ENCODE measurements at places on chromosomes 5 and 9.

- DNase-seq = no peak
These were observed 1696.0 kb upstream of the CDH9 start for GRCh38 chr5:28734396-28734795.

- no peak for DNase-seq
These were observed 562.2 kb downstream of the HTR1A start for GRCh38 chr5:63400079-63400478.

- no peak for DNase-seq
These were observed 141.1 kb upstream of the LRRTM2 start for GRCh38 chr5:139016186-139016585.

GRCh38 chr9:89877051-89878002, 272.5 kb downstream of the GADD45G start:
- DNase-seq = no peak

- no peak for DNase-seq
These were observed 384.2 kb upstream of the RPS23 start for GRCh38 chr5:82662340-82662739.

DNA sequence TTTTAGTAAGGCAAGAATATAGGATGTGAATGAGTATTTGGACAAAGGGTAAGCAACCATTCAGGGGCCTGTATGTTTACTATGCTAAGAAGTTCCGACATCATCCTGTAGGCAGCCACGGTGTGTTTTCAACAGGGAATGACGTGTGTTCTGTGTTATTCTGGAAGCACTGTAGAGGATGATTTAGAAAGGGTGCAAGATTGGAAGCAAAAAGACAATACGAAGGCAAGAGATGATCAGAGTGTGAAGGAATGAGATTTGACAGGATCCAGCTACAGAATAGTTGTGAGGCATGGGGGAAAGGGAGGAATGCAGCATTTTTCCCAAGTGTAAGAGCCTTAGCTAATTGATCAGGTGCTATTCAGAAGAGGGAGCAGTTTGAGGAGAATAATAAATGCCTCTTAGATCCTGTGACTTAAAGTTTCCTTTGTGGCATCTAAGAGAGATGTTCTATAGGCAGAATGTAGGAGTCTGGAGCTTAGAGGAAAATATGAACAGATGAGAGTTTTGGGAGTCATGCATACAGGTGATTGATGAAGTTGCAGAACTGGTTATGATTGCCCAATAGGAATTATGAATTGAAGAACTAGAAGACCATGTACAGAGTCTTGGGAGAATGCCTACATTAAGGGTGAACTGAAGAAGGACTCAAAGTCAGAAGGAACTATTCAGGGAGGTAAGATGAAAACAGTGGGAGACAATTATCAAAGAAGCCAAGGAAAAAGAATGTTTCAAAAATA, 2.5 kb downstream of the SMC5 start:
- DNase-seq = no peak

DNA sequence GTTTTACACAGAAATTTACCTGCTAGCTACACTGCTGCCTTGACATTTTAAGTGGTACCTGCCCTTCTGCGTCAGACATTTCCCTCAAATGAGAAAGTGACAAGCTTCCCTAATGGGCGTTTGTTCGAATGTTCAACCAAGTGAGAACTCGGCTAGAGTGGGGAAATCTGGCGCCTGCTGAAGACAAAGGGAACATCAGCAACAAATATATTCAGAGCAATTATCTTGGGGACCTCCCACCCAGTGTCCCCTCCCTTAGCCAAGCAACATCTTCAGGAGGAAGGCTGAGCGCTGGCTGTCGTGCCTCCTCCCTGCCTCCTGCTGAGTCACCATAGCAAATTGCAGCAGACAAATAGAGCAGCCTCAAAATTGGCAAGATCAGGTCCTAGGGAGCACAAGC, 57.1 kb downstream of the MFAP3 start:
- DNase-seq = no peak

DNA sequence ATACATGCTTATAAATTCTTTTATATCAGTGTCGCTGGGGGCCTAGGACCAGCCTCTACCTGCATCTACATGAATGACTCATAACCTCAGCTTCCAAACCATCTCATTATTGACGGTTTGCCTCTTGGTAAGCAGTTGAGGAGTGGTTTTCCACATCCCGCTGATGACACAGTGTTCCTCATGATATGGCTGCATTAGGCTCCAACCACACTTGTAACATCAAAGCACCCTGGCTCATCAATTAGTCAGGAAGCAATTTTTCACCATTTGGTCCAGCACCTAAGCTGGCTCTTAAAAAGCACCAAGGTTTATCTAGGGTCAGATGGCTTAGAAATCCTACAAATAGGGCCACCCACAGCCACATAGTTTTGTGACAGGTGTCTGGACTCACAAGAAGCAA, 402.4 kb downstream of the ARHGEF28 start:
- no peak for DNase-seq

DNA sequence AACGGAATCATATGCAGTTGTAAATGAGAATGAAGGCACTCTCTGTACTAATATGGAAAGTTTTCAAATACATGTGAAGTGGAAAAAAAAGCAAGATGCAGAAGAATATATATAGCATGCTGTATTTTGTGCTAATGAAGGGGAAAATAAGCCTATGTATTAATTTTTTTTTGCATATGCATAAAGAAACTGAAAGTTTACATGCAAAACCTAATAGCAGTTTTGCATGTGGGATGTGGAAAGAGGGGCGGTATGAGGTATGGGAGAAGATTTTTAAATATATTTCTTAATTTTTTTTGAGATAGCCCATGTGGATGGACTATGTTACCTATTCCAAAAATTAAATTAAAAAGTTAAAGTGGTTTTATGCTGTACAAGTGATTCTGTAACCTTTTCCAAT, 83.7 kb upstream of the IL12B start:
- DNase-seq = no peak

GRCh38 chr5:167678481-167678880, 613.0 kb upstream of the WWC1 start:
- no peak for DNase-seq

DNA sequence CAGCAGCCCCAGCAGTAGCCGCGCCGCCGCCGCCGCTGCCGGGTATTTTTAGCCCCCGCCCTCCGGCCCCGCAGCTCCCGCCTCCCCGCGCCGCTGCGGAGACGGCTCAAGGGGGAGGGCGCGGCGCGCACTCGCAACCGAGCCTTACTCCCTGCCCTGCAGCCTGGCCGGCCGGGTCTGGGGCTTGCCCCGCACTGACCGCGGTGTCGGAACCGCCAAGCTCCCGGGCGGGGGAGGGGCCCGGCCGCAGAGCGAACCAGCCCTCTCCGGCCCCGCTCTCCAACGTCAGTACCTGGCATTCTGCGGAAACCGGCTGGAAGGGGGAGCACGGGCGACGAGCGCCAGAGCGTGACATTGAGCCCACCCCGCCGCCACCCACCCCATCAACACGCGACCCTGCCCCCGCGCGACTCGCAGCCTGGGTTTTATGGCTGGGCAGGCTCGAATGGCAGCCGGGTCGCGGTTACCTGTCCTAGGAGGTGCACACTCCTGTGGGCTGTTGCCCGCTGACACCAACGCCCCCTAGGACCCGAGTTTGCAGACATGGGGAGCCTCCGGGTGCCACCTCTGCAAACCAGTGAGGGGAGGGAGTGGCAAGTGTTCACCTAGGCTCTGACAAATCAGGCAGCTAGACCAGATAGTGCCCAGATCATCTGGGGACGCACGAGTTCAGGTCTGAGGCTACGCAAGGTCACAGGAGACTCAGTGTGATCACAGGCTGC, at the start of gene ACSL6:
TSS of gene ACSL6 (minus strand) at position 37 of the 722 bp plus-strand sequence. CDS start 105 bp downstream, outside the sequence.
- no peak for DNase-seq

- no peak for DNase-seq
These were observed 57.2 kb upstream of the CNOT6 start for GRCh38 chr5:180436936-180437335.

DNA sequence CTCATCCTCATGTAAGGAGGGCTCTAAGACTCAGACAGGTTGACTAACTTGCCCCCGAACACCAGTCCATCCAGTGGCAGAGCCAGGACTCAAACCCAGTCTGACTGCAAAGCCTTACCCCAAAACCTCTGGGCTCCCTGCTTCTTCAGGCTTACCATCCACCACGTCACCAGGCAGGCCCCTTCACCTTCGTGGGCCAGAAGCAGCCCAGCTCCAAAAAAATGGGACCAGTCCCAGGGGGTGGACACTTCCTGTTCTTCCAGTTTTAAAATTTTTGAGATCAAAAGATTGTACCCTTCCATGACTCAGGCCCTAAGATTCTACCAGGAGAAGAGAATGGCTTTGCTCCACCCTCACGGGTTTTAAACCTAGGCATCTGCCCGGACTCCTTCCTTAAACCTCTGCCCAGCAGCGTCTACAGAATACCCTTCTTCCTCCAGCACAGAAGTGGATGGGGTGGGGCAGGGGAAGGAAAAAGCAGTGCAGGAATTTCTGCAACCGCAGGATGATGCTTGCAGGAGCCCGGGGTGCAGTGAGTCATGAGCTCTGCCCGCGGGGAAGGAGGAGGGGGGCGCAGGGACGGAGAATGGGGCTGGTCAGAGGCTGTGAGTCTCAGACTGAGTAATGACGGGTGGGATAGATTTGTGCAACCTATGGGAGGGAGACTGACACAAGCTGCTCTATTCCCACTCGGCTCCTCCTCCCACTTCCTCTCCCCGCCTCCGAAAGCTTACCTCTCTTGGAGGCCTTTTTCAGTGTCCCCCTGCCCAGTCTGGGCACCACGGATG, 50.4 kb upstream of the STXBP1 start:
- no peak for DNase-seq

DNA sequence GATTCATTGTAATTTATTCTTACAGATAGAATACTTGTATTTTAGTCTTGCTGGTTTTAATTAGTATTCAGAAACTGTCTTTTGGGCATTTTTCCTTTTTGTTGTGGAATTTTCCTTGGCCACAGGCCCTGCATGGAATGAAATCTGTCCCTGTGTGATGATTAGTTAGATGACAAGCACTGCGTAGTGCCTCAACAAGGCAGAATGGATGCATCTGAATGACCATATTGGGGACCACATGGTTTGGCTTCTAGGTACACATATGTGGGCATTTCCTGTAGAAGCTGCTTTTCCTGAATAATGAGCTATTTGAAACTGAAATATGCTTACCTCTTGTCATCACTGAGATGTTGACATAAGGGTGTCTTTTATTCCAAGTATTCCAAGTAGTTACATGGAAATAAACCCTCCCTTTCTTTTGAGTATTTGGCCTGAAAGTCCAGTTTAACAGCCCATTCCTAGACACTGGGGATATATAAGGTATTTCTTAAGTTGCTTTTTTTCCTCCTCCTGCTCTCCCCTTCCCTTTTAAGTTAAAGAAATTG, 147.3 kb downstream of the YTHDC2 start:
- DNase-seq = no peak

DNA sequence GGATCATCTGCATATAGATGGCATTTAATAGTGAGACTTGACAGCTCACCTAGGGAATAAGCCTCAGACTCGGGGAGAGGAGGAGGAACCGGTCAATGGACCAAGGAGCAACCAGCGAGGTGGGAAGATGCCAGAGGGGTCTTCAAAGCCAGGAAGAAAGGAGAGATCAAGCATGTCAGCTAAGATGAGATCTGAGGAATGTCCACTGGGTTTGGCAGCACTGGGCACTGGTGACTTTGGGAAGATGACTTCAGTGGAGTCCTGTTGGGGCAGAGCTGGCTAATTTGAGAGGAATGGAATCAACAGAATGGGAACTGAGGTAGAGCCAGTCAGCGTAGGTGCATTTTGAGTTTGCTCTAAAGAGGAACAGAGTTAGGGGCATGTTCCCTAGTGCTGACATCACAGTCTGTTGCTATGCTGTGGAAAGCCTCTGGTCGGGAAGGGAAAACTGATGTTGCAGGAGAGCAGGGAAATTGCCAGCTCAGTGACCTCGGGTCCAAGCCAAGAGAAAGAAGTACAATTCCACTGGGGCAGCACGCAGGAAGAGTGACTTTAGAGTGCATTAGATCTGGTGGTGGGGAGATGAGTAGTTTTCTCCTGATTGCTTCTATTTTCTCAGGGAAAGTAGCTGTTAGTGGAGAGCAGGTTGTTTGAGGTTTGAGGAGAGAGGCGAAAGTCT, 56.9 kb downstream of the ZNF618 start:
- no peak for DNase-seq

DNA sequence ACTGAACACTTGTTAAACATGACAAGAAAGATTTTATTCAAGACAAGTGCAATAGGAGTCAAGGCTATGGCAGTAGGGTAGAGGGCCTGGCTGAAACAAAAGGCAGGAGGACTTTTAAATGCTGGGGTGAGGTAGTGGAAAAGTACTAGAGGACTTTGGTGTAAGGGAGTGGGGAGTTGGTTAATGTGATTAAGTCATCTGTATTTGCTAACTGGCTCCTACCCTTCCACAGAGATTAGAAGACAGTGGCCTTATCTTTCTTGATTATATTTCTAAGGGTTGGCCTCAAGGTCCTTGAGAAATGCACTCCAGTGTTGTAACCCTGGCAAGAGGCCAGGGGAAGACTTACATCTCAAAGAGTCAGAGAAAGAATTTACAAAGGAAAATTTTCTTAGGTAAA, 160.2 kb upstream of the FTMT start:
- DNase-seq = no peak

- no peak for DNase-seq
These were observed 96.5 kb upstream of the ADRA1B start for GRCh38 chr5:159819591-159820411.

GRCh38 chr9:4985386-4986266, 554 bp downstream of the JAK2 start:
- DNase-seq = no peak

- no peak for DNase-seq
These were observed 84.9 kb upstream of the NR3C1 start for GRCh38 chr5:143488381-143488780.

DNA sequence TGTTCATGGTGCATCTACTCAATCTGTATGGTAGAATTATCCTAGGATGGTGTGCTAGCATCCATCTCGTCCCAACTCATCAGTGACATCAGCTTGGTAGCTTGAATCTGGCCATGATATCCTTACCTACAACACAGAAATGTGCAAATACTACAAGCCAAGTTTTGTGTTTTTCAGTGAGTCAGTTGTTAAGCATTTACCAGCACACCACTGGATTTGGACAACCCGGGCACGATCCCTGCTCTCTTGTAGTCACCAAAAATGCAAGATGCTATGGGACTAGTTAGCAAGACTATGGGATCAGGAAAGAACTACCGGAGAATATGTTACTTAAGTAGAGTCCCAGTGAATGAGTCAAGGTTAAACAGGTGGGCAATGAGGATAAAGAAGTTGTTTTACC, 32.1 kb upstream of the ZNF354B start:
- DNase-seq = no peak

DNA sequence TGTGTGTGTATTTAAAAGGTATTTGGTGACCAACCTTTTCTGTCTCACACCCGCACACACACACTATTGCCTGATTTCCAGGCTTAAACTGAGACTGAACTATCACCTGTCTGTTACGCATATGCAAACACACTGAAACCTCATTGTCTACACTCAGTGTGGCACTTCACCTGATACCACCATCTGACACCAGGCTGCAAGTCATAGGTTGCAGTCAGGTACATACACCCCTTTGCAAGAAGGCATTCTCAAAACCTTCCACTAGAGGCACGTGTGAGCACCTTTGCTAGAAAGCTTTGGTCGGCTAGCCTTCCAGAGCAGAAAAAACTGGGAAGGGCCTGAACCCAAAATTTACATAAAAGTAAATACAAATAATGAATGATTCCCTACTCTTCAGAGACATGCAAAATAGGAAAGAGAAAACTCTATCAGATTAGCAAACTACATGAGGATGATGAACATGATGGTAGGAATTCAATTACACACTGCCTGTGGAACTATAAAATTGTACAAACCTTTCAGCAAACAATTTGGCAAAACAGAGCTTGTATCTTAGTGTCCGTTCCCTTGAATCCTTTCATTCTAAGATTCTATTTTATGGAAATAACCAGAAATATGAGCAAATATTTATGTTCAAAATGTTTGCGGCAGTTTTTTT, 5.9 kb upstream of the FOXD1 start:
- no peak for DNase-seq
